Liver (tissue), 10 donors: ENCODE measurements at places on chromosomes 5 and 9.
A peak's percentile ranks its signal among the peaks of the same experiment; 100 is the strongest.

- DNase-seq: no peak
These were observed 19.1 kb upstream of the ARSI start for GRCh38 chr5:150321784-150322183.

DNA sequence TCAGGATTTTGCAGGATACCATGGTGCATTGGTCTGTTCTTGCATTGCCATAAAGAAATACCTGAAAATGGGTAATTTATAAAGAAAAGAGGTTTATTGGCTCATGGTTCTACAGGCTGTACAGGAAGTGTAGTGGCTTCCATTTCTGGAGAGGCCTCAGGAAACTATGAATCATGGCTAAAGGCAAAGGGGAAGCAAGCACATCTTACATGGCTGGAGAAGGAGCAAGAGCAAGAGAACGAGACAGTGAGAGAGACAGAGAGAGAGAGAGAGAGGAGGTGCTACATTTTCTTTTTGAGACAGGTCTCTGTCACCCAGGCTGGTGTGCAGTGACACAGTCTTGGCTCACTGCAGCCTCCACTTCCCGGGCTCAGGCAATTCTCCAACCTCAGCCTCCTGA, 43.9 kb downstream of the P4HA2 start:
- DNase-seq: no peak

GRCh38 chr5:1516615-1517601, 6.9 kb downstream of the LPCAT1 start:
- DNase-seq: peak; percentile 30

- DNase-seq: no peak
These were observed 35.3 kb downstream of the ERBIN start for GRCh38 chr5:65961633-65962032.

- DNase-seq: peak; percentile 62
These were observed 100.1 kb downstream of the KCNIP1 start for GRCh38 chr5:170603578-170604565.

DNA sequence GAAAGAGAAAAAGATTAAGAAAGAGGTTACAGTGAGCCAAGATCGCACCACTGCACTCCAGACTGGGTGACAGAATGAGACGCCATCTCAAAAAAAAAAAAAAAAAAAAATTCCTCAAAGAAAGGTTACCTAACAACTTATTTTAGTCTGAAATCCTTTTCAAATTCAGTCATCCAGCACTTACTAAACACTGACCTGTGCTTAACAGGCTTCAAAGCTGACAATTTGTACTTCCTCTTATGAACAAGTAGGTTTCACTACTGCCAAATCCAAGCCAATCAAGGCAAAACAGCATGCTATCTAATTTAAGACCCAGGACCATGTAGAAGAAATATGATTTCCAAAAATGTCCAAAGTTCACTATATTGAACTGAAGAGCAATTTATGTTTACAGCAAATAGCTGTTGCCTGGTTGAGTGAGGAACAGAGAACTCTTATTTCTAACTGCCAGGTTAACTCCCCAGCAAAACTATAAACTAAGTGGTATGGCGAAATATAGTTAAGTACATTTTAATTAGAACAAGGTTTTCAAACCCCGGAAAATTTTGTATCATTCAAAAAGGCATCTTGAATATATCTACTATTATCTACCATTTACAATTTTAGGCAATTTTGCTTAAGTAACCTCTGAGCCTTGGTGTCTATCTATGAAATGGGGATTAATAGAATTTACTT, 13.4 kb downstream of the PWWP2A start:
- DNase-seq: no peak

DNA sequence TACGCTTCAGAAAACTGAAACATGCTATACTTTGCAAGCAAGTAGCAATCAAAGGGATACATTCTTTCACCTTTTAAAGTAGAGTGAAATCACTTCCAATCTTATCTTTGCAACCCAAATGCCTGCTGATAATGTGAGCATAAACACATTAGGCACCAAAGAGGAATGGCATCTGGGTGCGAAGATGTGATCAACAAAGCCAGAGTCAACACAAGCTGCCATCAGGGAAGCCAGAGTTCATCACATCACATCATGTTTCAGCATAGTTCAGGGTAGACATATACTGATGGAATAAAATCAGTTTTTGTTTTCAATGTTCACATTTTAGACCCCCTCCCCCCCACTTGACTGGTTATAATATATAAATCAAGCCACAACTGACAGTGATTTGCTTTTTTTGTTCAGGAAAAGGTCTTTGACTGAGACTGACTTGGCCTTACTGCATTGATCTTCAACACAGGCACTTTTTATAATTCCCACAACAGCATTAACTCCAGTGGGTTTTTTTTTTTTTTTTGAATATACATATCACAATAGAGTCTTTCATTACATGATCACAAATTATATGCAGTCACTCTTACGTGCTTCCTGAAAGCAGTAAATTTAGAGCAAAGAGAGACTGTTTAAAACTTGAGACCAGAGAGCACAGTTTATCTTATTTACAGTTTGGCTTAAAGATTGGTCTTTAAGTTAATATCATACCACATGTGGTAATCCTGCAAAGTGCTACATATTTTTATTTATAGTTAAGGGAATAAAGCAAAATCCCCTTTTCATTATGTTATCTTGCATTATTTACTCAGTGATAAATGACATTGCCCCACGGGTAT, 20.3 kb downstream of the AOPEP start:
- no peak for DNase-seq
